ENCODE measurements at places on chromosomes 16 and 17.

DNA sequence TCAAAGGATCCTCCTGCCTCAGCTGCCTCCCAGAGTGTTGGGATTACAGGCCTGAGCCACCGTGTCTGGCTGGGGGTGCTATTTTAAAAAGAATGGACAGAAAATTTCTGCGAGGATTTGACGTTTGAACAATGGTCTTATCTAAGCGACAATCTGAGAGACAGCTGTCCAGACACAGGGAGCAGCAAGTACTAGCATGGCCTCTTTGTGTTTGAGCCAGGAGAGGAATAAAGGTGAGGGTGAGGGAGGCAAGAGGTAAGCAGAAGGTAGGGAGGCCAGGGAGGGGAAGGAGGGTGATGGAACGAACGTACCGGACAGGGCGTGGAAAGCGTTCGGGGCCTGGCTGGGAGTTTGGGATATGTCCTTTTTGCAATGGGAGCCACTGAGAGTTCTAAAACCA lies 59.2 kb downstream of the PITPNC1 start:
- DNase-seq: no peak

DNA sequence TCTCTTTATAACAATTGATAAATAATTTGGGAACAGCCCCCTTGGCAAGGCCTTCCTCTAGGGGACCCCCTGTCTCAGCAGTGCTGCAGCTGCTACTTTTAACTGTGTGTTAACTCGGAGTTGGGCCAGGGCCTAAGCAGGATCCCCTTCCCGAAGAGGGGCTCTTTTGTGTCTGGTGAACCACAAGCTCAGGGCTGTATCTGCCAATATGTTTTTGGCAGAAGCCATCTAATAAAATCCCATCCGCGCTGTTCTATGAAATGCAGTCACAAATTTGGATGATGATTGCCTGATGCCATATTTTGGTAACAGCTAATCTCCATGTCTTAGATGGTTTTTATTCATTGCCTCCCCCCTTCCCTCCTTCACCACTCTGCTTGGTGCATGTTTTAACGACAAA lies 267.7 kb downstream of the FTO start:
- DNase-seq: no peak

DNA sequence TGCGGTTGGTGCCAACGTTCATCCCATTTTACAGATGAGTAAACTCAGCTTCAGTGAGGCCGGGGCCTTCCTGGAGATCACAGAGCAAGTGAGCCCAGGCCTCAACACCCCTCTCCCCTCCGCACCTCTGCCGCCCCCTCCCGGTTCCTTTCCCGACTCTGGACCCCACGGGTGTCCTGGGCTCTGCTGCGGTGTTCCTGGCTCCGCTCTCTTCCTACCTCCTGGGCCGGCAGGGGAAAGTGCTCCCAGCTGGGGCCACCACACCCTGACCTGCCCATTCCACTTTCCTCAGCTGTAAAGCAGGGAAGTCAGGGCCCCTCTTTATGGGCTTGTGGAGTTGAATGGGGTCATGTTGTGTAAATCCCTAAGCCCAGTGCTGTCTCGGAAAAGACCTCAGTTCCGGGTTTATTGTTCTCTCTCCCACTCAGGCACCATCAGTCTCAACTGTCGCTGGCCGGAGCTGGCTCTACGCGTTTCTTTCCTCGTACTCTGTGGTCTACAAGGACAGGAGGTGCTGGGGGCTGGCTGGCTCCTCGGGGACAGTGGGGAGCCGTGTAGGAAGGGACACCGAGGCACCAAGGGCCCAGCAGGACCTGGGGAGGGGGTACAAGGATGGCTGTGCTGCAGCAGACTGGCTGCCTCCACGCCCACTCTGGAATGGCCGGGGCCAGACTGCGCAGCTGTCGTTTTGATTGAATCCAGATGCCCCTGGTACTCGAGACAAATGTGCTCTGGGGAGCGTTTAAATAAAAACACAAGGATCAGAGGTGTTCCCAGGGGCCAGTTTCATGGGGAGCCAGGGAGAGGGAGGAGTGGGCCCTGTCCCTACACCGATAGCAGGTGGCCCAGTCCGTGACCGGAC lies 21.7 kb upstream of the ACSF3 start:
- no peak for DNase-seq

- DNase-seq: no peak
Observed at GRCh38 chr17:62062944-62063343, 2.1 kb downstream of the MED13 start.

DNA sequence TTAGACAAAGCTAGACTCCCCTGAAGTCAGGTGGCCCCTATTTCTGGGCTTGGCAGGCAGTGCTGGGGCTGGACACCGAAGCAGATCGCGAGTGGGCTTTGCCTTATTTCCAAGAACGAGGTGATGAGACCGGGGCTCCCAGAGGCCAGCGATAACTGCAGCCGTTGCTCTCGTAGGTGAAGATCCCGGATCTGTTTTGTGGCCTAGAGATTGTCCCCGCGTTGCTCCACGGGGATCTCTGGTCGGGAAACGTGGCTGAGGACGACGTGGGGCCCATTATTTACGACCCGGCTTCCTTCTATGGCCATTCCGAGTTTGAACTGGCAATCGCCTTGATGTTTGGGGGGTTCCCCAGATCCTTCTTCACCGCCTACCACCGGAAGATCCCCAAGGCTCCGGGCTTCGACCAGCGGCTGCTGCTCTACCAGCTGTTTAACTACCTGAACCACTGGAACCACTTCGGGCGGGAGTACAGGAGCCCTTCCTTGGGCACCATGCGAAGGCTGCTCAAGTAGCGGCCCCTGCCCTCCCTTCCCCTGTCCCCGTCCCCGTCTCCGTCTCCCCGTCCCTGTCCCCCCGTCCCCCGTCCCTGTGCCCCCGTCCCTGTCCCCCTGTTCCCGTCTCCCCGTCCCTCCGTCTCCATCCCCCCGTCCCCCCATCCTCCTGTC lies 1.5 kb upstream of the TBCD start:
- DNase-seq: no peak

GRCh38 chr16:66926171-66926947 lies 1.0 kb upstream of the RRAD start:
- no peak for DNase-seq

DNA sequence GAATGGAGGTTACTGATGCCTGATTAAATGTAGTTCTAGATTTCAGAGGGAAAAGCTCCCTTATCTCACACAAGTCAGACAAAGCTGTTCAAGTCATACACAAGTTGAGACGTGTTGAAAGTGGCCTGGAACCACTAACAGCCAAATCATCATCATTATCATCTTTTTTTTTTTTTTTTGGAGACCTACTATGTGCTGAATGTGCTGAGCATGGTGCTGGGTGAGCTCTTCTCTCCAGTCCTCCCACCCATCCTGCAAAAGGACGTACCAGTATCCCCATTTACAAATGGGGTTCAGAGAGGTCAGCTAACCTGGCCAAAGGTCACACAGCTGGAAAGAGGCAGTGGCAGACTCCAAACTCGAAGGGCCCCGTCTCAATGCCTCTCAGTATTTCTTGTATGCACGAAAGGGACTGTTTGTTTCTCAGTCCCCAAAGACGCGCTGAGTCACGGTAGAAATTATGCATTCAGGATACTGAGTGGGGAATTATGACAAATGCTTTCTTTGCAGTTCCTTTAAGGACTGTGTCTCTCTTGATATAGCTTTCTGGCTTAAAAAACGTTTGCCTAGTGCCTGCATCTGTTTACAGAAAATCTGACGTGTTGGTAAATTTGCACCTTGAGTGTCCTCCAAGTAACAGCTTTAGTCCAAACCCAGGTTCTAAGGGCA lies 235.5 kb downstream of the XYLT1 start:
- no peak for DNase-seq

GRCh38 chr17:68302666-68303065 lies 11.4 kb downstream of the ARSG start:
- DNase-seq: no peak

- no peak for DNase-seq
Observed at GRCh38 chr17:35171834-35172233, 22.4 kb downstream of the SLC35G3 start.

- DNase-seq: no peak
Observed at GRCh38 chr16:85376292-85377095, 236.6 kb upstream of the GSE1 start.

DNA sequence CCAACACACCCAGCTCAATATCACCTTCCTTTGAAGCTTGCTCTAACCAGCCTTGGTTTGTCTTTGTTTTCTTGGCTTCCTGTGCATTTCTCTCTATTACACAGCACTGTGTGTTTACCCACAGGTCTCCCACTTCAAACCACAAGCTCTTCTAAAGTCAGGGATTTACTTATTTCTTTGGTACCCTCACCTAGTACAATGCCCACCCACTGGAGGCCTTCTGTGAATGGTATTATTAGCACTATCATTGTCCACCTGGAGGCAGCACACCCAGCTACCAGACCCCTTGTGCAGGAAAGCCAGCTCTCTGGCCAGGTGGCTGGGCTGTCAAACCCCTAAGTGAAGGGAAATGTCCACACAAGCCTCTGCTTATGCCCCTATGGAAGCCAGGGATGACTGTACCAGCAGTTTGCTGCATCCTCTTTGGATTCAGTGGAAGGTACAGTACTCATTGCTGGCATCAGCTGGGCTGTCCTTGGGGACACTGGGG lies 9.4 kb upstream of the TOP2A start:
- no peak for DNase-seq

DNA sequence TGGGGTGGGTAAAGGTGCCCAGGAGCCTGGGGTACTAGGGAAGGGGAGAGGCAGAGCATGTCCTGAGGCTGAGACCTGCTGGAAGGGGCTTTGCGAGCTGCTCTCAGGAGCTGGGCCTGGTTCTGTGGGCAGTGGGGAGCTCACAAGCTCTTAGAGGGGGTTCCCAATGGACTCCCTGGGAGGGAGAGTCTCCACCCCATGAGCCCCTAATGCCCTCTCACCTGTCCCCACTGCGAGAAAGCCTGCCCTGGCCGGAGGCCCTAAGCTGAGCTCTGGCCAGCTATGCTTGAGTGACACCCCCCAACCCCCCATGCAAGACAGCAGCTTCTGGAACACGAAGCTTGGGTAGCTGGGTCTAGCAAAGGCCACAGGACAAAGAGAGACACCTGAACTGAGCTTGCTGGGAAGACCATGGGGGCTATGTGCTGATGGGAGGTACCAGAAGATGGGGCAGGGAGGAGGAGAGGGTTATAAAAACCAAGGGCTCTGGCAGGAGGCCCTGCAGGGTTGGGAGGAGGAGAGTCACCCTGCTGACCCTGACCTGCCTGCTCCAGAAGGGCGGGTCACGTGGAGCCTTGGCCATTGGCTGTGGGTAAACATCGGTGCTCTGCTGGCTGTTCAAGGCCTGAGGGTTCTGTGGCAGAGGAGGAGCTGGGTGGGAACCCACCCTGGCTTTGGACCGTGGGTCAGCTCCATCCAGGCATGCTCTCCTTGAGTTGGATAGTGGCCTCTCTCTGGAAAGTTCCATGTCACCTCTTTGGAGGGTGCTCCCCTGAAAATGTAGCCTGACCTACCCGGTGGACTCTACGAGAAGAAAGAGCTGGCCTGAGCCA lies 106.7 kb downstream of the RAB11FIP4 start:
- DNase-seq: no peak

GRCh38 chr16:83302853-83303252 lies 504.9 kb upstream of the HSBP1 start:
- no peak for DNase-seq

DNA sequence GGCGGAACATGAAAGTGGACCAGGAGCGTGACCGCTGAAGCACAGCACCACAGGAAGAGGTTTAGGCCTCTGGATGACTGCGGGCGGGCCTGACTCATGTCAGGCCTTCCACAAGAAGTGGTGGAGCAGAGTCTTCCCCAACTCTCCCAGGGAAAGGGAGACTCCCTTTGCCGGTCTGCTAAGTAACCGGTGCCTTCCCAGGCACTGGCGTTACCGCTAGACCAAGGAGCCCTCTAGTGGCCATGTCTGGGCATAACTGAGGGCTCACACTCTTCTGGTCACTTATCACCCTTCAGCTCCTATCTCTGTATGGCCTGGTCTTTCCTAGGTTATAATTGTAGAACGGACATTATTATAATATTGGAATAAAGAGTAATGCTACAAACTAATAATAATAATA lies 1931.9 kb downstream of the TP53TG3F start:
- DNase-seq: no peak

- DNase-seq: no peak
Observed at GRCh38 chr16:35605921-35606320, 2146.5 kb downstream of the TP53TG3F start.

DNA sequence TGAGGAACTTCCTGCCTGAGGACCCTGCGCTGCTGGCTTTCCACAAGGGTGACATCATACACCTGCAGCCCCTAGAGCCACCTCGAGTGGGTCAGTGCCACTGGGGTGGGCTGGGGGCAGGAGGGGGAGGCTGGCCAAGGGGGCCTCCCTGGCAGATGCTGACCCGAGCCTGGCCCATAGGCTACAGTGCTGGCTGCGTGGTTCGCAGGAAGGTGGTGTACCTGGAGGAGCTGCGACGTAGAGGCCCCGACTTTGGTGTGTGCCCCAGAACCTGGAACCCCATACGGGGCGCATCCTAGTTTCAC lies 26.7 kb upstream of the ALKBH5 start:
- no peak for DNase-seq

GRCh38 chr16:75019007-75019406 lies 20.2 kb downstream of the ZNRF1 start:
- DNase-seq: no peak

GRCh38 chr17:8057691-8058114 lies 18.8 kb downstream of the ALOX15B start:
- DNase-seq: no peak

DNA sequence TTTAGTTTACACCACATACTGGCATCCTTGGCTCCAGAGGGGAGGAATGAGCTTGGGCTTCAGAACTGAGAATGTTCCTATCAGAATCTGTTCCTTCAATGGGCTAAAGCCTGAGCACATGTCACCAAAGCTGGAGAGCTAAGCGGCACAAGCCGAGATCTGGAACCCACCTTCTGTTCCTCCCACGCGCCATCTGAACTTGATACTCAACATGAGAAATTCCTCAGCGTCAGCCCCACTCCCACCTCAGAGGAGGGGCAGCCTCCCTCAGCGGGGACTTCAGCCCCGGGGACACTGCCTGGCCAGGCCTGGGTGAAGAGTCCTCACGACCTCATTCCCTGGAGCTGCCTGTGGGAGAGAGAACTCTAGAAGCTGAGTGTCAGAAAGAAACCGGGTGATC lies 22.8 kb upstream of the SLC47A1 start:
- no peak for DNase-seq

DNA sequence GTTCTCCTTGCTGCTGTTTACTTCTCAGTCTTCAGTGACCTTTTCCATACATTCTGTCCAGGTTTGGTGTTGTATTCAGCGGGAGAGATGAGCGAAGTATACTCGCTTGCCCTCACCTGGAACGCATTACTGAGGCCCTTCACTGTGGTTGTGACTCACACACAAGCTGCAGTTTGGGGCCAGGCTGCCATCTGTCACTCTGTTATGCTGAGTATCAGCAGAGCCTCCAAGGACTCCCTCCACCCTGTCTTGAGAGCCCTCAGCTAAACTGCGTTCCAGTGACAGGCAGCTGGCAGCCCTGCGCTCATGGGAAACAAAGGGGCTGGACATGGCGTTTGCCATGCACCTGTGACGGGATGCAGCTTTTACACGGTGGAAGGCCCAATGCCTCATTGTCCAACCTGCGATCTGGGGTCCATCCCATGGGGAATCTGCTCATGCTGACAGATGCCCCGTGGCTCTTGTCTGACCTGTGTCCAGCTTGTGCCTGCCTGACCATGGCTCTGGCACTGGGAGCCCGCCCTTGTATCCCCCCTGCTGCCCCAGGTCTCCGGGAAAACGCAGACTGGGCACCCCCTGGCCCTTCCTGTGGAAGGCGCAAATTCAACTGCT lies 6.5 kb upstream of the ZNF778 start:
- DNase-seq: no peak

GRCh38 chr17:79081571-79082276 lies 7.1 kb downstream of the ENGASE start:
- DNase-seq: no peak
